Activated naive CD4-positive, alpha-beta T cell treated with Interleukin-2 at 50 U/mL for 16 hours (primary cell): ENCODE measurements at places on chromosomes 7 and 10.

DNA sequence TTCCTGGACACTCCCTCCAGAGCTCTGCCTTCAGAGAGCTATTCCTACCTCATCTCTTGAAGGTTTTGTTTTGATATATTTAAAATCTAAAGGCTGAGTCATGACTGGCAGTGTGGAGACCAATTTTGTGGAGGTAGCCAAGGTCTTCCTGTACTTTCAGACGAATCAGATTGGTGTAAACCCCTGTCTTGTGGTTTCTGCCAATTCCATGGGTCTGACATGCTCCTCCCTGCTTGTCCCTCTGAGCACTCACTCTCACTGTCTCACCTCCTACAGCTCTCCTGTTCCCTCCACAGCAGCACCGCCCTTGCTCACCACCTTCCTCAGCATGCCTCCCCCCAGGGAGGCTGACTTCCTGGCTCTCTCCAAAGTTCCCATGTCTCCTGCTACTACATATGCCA lies 179.8 kb downstream of the NPSR1 start:
- no peak for DNase-seq

GRCh38 chr10:71743089-71743838 lies 23.7 kb upstream of the C10orf105 start:
- DNase-seq = no peak

GRCh38 chr7:50022991-50023390 lies 70.1 kb downstream of the ZPBP start:
- no peak for DNase-seq

DNA sequence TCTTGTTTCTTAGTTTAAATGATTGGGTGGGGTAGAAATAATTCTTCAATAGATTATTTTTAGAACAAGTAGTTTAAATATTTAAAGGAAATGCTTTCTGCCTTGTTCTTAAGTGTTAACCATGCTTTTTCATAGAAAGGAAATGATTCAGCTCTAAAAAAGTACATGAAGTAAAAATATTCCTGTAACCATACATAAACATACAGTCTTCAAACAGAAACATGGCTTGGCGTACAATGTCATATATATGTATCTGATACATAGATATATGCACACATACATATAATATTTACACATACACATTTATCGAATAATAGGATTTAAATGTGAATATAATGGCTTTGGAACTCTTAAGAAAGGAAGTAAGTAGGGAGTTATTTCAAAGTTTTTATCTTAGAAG lies 84.4 kb downstream of the RUNDC3B start:
- no peak for DNase-seq

GRCh38 chr7:2353936-2354185 lies 766 bp upstream of the EIF3B start:
- peak; percentile 91 for DNase-seq

DNA sequence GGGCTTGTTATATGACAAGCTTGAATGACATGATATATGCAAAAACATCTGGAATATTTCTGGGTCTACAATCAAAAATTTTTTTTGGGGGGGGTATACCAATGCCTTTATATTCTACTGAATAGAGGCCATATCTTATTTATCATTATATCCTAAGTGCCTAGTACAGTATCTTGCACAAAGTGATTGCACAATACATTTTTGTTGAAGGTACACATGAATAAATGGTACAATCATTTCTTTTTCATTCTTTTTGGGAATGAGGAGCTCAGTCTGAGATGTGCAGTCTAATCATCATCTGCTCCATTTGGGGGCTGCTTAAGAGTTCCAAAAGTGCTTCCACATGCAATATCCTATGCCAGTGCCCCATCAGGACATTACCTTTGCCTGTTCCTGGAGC lies 214.6 kb downstream of the KIF20B start:
- no peak for DNase-seq

GRCh38 chr7:141043616-141044015 lies 28.9 kb upstream of the MRPS33 start:
- DNase-seq = no peak

GRCh38 chr7:100167912-100168323 lies 499 bp downstream of the GAL3ST4 start:
- no peak for DNase-seq

- no peak for DNase-seq
Observed at GRCh38 chr7:84712374-84713121, 474.3 kb downstream of the SEMA3D start.
